ENCODE measurements at places on chromosomes 3 and 15. TPM values are rescaled to one million over a fixed set of nuclear protein-coding genes. Genes with fewer than 3 reads are reported as not detected.

Gene SLC28A2
- 44.9 TPM for total RNA-seq

Gene SCN10A
- not detected for total RNA-seq

Gene DHFR2
- 7.8 TPM for total RNA-seq

Gene PTH1R
- 1.7 TPM for total RNA-seq

Gene FETUB
- not detected for total RNA-seq

Gene FBLN2
- total RNA-seq: 20.7 TPM

Measured in left colon (tissue), 2 donors.